ENCODE measurements at places on chromosomes 11 and 22.

DNA sequence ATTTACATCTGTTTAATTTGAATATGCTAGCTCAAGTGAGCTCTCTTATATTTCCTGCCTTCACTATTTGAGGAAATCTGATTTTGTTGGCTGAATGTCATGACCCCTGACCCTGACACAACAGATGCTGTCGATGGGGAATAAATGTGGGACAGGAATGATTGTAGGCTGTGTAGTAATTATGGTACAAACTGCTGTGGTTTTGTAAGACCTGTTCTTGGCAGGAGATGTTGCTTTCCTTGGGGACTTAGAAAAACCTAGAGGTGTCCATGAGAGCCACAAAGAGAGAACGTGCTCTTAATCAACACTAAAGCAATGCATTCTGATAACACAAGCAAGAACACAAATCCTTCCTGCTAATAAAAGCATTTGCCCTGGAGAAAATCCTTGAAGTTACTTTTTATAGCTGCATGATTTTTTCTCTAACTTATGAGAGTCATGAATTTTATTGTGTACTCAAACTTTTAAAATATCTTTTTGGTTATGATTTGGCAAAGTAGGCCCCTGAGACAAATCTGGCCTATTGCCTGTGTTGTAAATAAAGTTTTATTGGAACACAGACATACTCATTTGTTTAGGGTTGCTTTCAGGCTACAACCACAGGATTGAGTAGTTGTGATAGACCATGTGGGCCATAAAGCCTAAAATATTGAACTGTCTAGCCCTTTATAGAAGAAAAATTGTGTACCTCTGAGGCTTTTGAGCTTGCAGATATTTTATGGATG, 90.2 kb downstream of the DDX10 start:
- DNase-seq = no peak

DNA sequence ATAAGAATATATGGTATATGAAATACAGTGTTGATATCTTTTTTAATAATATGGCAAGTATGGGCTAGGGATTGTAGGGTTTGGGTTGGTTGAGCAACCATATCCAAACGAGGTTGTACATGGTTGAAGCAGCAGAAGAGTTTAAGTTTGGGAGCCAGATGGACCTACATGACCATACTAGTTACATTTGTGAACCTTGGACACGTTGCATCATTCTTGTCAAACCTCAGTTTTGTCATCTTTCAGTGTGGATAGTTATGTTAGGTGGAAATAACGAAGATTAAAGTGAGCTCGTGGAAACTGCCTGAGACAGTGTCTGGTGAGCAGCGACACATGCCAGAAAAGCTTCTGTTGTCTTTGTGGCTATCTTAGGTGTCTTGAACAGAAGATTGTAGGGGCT, 307.1 kb upstream of the KIRREL3 start:
- DNase-seq = no peak

DNA sequence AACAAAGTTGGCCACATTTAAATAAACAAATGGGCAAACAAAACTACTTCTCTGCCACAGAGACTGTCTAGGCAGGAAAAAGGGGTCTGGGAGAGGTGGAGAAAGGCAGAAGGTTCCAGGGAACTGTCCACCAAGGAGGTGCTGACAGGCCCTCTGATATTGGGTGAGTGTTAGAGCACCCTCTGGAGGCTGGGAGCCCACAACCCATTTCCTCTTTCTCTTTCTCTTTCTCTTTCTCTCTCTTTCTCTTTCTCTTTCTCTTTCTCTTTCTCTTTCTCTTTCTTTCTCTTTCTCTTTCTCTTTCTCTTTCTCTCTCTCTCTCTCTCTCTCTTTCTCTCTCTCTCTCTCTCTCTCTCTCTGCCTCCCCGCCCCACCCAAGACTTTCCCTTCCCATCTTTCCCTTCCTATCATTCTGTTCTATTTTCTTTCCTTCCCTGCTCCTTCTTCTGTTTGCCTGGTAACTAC, 912.8 kb downstream of the DLG2 start:
- DNase-seq = no peak

DNA sequence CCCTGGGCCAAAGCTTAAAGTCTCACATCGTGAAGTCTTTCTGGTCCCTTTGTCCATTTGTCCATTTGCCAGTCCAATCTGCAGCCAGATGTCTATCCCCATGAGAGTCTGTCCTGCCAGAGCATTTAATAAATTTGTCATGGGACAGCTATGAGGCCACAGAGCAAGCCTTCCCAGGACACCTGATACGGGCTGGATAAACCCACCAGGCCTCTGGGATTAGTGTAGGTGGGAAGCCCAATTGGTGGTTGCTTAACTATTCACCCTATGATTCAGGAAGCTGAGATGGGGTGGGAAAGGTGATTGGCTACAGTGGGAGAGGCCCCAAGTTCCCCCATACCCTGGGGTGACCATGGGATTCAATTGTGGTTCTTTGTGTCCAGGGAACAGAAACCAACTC, 39.9 kb downstream of the MYEOV start:
- peak; percentile 8 for DNase-seq

GRCh38 chr11:68532727-68533369, 72.3 kb downstream of the PPP6R3 start:
- no peak for DNase-seq

DNA sequence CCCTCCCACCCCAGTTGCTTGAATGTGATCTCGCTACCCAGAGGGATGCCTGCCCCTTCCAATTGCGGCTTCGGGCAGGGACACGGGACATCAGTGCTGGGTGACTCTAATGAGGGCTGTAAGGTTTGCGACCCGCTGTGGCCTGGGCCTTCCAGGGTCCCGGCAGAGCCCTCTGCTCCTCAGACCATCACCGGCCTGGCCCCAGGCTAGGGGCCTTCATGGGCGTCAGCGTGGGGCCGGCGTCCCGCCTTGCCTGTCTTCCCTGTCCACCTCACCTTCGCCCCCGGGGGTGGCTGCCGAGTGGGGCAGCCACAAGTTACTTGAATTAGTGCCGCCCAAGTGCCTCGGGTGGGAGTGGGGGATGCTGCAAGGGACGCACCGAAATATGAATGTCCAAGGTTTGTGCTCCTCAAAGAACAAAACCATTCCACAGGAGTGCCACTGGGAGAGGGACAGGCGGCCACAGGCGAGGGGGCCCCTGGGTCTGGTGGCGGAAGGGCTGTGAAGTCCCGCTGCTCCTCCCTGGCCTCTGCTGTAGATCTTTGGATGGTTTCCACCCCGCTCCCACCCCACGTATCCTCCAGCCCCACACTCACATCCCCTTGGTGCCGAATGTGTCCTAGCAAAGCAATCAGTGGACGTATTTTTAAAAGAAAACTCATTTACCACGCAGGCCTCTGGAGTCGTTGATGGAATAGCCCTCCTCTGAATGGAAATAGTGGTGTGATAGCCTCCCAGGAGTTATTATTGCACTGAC, 317.1 kb downstream of the NTM start:
- no peak for DNase-seq

- DNase-seq = no peak
Measured at GRCh38 chr11:17746096-17746495, 11.5 kb downstream of the KCNC1 start.

GRCh38 chr22:29306835-29307595, 565 bp downstream of the GAS2L1 start:
- no peak for DNase-seq

DNA sequence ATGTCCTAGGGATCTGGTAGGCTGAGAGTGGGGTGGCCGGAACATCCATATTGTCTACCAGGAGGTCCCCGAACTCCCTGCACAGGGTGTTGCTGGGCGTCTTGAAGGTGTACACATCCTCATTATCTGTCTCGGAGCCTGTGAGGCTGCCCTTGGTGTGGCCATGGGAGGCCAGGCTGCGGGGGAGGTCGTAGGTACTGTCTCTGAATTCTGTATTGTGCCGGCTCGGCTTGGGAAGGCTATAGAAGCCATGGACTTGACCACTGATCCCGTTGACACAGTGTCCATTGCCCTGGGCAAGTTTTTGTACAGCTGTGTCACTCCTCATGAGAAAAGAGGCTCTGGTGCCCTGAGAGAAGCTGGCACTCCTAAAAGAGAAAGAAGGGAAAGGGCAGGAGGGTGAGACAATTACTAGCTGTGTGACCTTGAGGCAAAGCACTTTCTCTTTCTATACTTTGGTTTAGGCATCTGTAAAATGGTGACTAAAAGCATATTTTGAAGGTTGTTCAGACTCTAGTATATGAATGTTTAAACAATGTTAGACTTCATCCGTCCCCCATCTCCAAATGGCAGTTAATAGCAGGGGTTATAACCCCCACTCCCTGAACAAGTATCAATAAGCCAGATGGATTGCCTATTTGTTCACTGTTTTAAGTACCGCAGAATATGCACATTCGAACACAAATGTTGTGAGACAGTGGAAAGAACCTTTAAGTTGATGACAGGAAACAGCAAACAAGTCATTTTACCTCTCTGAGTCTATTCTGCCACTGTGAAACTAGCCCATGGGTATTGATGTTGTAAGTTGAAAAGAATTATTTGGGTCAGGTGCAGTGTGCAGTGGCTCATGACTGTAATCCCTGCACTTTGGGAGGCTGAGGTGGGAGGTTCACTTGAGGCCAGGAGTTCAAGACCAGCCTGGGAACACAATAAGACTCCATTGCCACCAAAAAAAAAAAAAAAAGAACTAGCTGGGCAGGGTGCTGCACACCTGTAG, 38.3 kb downstream of the USP35 start:
- no peak for DNase-seq

DNA sequence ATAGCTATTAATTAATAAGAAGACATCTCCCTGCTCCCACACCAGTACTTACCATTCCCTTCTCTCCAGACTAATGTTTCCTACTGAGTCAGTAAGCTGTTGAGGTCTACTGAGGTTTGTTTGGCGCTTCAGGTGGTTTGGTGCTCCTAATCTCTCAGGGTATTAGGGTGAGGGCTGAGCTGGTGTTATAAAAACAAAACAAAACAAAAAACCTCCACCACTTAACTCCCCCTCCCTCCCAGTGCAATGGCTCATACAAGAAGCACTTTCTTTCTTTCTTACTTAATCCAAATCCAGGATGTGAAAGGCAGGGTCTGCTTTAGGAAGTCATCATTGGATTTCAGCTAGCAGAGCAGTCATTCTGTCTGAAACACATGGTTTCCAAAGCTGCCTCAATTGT, 15.3 kb downstream of the CSTPP1 start:
- DNase-seq = no peak

- no peak for DNase-seq
Measured at GRCh38 chr11:36425561-36426081, 84.5 kb downstream of the TRAF6 start.

DNA sequence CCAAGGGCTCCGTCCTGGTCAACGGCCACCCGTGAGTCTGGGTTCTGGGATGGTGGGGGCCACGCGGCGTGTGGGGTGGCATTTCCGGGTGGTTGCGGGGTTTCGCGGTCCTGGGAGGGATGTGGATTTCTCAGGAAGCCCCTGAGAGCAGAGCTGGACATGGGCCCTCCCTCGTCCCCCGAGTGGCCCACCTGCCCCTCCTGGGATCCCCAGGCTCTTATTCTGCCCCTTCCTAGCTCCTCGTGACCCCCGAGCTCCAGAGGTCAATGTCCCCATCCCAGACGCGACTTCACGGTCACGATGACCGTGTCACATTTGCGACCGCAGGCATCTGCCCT, 4.4 kb downstream of the MUC5AC start:
- no peak for DNase-seq

DNA sequence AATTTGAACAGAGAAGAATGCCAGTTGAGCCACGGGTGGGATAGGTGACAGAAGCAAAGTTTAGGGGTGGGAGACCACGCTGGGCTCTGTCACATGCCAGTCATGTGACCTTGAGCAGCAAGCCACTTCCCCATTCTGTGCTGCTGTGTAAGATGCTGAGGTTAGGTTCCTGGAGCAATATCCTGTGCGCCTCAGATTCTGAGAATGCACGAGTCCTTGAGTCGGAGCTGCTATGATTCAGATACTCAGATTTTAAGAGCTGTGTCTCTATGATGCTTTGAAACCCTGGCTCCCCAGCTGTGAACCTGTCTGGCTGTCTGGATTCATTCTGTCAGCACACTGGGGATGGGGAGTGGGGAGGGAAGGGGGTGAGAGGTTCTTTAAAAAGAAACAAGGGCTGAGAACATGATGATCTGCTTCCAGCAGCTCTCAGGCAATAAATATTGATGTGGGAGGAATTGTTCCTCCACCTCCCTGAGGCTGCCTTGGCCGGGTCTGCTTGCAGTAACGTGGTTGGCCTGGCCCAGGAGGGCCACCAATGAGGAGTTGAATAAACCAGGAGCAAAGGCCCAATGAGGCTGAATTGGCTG, 24.0 kb downstream of the SLCO2B1 start:
- no peak for DNase-seq

- no peak for DNase-seq
Measured at GRCh38 chr11:100928426-100928825, 201.2 kb downstream of the PGR start.

- DNase-seq = no peak
Measured at GRCh38 chr22:40567106-40567505, 69.4 kb downstream of the MRTFA start.

- no peak for DNase-seq
Measured at GRCh38 chr11:94106716-94107115, 21.9 kb upstream of the PANX1 start.

DNA sequence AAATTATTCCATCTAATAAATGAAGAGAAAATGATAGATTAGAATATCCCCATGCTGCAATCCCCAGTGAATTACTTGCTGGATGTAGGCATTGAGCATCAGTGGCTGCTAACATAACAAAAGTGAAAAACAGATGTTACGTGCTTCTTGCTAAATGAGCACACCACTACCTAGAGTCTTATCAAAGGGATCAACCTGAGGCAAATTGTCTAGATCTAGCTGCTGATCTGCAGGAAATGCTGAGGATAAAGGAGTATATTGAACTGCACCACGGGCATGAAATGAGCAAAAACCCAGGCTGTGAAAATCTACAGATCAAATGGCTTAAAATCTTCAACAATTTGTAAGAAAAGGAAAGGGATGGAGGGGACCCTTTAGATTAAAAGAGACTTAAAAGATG, 45.3 kb upstream of the SCUBE2 start:
- DNase-seq = no peak

DNA sequence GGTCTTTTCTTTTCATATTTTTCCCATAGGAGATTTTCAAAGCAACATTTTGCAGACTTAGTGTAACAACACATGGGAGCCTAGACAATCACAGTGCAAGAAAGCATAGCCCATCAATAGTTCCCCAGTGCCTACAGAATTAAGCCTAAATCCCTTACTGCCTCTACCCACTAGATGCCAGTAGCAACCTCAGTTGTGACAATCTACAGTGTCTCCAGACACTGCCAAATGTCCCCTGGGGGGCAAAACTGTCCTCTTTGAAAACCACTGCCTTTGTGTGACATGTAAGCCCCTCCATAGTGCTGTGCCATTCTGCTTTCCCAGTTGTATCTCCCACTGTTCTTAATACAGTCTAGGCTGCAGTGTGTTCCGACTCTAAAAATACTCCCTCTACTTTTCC, 1329.0 kb downstream of the LRRC4C start:
- no peak for DNase-seq

Measured in omental fat pad (tissue), 4 donors.